ENCODE measurements at places on chromosomes 1 and 21.

DNA sequence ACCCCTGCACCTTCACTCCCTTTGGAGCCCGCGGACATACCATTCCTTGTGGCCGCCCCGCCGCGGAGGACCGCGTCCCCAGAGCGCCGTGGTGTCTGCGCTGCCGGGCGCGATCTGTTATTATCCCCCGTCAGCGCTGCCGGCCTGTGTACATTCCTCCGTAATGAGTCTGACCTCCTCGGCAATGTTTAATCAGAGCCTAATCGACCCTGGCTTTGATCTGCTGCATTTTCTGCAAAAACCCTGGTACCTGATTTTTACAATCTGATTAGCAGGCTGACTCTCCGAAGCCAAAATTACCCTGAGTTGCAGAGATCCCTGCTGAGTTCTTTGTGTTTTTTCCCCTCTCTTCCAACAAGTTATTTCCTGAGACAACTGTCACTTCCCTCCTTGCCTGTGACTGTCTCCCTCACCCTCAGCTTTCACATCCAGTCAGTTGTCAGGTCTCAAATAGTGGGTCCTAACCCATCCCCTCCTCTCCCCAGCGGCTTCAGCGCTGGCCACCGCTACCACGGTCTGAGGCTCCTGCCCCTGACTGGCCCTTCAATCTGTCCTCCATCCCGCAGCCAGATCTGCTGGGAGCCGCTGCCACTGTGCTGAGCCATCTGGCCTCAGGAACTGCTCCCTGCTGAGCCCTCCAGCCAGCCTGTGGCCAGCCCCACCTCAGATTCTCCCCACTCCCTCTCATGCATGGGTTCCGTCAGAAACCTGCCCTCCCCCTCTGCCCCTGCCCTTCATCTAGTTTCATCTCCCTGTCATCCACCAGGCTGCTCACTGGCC, 53.5 kb downstream of the GLIS1 start:
- peak; percentile 81 for DNase-seq

- no peak for DNase-seq
Measured at GRCh38 chr1:89550995-89551394, 26.4 kb downstream of the LRRC8B start.

GRCh38 chr1:95133687-95134086, 16.5 kb downstream of the TLCD4 start:
- DNase-seq = no peak

- no peak for DNase-seq
Measured at GRCh38 chr1:21030181-21030580, 146.5 kb downstream of the EIF4G3 start.

GRCh38 chr1:53913352-53914033, 19.5 kb downstream of the DIO1 start:
- peak; percentile 41 for DNase-seq

DNA sequence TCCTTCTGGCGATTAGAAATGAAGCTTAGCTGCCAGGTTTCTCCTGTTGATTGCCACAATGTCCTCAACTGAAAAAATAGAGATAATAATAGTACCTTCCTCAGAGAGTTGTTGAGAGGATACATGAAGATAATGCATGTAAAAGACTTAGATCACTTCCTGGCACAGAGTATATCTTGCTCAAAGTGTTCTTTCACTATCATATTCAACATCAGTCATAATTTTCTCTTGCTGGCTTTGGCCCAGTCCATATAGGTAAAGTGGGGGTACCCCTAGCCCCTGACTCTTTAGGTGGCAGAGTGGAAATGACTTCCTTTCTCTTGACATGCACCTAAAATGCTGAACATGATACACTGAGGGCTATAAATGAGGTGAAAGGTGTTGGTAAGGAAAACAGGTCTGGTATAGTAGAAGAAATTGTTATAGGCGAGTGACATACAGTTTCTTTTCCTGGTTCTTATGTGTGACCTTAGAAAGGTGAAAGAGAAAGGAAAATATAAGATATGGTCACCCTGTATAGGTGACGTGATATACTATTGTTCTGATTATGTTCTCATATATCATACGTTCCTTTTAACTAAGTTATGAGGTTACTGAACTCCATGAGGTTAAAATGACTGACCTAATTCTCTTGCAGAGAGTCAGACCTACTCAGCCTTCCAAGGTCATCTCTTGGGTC, 209.9 kb upstream of the DEPDC1 start:
- DNase-seq = no peak

DNA sequence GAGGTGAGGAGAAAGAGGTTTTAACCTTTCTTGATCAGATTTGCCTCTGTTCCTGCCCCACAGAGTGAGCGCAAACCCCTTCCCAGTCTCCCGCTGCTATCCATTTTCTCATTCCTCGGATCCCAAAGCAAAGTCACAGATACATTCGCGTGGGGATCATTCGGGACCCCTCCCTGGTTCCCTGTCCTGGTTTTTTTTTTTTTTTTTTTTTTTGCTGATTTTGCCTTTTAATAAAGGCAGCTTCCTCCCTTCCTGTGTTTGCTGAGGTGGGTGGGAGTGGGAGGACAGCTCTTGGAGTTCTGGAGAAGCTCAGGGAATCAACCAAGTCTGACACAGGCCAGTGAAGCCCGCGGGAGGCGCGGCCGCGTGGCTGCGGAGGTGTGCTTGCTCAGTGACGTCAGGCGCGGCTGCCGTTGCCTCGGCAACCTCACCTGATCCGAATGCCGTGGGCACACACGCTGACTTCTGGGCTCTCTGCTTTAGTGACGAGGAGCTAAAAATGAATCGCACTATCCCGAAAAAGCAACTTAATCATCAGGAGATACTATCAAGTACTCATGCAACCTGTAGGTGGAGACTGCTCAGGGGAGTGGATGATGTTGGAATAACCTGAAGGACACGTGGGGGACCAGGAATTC, 106.4 kb downstream of the TBX19 start:
- DNase-seq = peak; percentile 62

GRCh38 chr1:205430696-205431305, 8.9 kb upstream of the LEMD1 start:
- DNase-seq = peak; percentile 92

GRCh38 chr1:235366286-235366685, 941 bp upstream of the TBCE start:
- DNase-seq = no peak

- DNase-seq = peak; percentile 50
Measured at GRCh38 chr1:212470059-212470458, 37.3 kb downstream of the NENF start.

GRCh38 chr1:12195416-12195815, 28.6 kb downstream of the TNFRSF1B start:
- no peak for DNase-seq

DNA sequence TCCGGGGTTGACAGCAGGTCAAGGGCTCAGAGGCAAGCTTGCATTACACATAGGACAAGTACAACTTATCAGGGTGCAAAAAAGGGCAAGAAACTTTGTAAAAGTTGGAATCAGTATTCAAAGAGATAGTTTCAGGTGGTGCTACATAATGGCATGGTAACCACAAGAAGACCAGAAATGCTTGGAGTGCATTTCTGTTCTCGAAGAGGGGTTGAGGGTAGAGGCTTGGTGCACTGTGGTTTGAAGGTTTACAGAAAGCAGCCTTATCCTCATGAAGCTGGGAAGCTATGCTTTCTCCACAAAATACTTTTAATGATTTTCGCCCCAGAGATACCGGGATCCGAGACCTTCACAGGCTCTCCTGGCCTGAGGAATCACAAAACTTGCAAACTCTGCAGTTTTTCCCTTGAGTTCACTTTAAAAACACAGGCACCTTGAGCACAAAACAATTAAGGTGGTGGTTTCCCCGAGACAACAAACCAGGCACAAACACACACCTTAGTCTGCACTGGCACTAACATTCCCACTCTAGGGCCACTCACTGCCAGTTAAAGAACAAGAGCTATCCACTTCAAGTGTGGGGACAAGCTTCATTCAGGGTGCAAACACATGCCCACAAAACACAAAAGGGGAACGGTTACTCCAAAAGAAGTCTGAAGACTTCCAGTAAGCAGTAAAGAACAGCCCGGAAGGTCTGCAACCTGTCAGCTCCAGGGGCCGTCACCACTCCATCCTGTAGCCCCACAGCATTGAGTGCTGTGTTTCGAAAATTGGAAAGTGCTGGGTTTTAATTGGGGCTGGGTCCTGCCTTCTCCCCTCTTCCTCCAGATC, 29.8 kb upstream of the NFIA start:
- peak; percentile 55 for DNase-seq

DNA sequence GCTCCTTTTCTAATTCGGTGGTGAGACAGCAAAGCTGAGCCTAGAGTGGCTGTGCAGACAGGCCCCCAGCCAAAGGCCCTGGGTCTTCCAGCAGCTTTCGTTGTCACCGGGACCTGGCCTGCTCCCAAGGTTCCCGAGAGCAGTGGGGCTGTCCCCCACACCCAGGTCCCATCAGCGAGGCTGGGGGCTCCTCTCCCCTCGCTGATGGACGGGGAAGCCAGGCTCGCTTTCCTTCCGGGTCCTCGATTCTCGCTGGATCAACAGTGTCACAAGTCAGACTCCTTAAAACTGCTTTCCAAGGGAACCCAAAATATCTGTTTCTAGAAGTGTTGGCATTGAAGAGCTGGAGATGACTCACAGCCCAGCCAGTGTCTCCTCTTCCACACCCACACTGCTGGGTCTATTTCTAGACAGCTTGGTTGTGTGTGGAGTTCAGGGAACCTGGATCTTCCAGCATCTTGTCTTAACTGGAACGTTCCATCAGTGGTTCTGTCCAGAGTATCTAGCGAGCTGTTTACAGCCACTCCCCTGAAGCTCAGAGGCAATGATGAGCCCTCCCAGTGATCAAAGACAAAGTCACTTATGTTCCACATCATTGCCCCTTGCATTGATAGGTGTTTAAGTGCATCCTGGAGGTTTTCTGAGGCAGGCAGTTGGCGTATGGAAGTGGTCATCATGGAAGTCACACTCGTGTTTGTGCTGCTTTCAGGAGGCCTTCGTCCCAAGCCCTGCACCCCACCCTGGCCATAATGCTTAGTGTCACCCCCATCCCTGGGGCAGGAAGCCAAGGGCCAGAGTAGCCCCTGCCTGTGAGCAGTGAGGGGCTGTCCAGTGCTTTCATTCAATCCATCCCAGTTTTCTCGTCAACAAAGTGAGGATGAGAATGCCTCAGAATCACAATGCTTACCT, 35.2 kb downstream of the RRP1 start:
- no peak for DNase-seq

GRCh38 chr1:59498640-59499039, 201.7 kb downstream of the FGGY start:
- no peak for DNase-seq

GRCh38 chr1:160186729-160187128, 3.6 kb upstream of the CASQ1 start:
- no peak for DNase-seq

- no peak for DNase-seq
Measured at GRCh38 chr1:230568008-230568407, 74.3 kb upstream of the COG2 start.

- no peak for DNase-seq
Measured at GRCh38 chr1:72366466-72366865, 84.1 kb upstream of the NEGR1 start.

DNA sequence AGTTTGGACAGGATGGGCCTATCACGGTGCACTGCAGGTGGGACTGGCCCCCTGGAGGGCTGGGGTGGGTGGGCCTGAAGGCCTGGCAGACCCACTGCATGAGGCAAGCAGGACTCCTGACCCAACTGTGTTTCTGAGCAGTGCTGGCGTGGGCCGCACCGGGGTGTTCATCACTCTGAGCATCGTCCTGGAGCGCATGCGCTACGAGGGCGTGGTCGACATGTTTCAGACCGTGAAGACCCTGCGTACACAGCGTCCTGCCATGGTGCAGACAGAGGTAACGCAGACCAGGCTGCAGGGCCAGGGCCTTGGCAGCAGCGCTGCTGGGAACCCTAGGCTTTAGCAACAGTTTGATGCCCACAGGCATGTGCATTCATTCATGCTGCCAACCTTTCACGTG, 29.0 kb upstream of the KDM4A start:
- DNase-seq = no peak
